ENCODE measurements at places on chromosomes 13 and 19. TPM values are rescaled to one million over a fixed set of nuclear protein-coding genes. Genes with fewer than 3 reads are reported as not detected.

DNA sequence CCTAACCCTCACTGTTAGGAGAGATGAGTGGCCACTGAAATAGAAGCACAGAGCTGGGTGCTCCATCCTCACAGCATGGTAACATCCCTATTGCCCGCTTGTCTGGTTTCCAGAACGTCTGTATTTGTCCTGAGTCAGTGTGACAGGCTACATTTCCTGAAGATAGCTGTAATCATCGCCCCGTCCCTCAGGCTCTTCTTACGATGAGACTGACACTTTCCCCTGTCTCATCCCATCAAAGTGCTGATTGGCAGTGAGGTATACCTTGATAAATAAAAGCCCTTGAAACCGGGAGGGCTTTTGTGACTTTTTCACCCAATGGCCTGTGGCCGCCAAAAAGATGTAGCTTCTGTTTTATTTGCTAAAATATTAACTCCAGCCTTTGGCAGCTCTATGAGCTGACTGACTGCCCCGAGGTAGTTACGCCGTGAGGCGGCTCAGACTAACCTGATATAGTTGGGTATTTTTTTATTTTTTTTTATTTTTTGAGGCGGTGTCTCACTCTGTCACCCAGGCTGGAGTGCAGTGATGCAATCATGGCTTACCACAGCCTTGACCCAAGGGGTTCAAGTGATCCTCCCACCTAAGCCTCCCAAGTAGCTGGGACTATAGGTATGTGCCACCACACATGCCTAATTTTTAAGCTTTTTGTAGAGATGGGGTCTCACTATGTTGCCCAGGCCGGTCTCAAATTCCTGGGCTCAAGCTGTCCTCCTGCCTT lies 5.7 kb upstream of the LRRC4B start:
- H3K4me3 ChIP-seq = no peak overlapping the region
- H3K27ac ChIP-seq = no peak overlapping the region
- no peak for DNase-seq
- no peaks in the 10 kb centered on the region for H3K27me3 ChIP-seq
- H3K4me1 ChIP-seq = no peaks in the 10 kb centered on the region
- no peaks in the 10 kb centered on the region for H3K36me3 ChIP-seq

DNA sequence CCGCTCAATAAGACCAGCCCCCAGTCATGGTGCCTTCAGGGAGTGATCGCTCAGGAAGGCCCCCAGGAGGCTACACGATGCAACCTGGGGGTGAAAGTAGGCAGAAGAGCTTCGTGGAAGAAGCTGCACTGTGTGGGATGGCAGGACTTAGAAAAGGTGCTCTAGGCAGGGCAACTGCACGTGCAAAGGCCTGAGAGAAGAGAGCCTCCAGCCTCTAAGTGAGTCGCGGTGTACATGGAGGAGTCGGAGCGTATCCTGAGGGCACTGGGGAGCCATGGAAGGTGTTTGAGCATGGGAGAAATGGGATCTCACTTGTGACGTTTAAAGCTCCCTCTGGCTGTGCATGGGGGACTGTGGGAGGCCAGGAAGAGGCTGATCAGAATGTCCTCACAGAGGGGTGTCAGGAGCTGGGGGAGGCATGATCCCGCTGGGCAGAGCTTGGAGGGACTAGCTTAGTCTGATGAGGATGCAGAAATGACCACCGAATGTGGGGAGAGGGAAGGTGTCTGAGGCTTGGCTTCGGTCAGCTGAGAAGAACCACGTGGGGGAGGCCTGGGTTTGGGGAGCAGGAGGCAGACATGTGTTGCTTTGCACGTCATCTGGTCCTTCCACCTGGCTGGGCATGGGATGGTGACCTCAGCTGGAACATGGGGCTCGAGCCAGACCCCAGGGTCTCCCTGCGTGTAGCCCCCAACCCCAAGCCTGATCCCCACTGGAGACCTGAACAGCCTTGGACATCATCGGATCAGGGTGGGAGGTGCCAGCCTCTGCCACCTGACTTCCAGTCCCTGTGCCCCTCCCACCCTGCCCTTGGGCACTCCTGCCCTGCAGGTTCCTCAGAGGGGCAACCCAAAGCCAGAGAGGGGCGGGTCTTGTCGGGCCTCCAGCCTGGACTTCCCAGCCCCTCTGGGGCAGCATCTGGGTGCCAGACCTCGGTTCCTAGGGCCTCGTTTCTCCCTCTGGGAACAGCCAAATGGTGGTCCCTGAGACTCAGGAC lies 1.1 kb downstream of the APC2 start:
- no peak overlapping the region for H3K4me3 ChIP-seq
- no peak for DNase-seq
- no peak overlapping the region for H3K27ac ChIP-seq
- peaks cover 67% of the 10 kb centered on the region for H3K27me3 ChIP-seq
- no peaks in the 10 kb centered on the region for H3K36me3 ChIP-seq

- peaks cover 4% of the 10 kb centered on the region for H3K4me1 ChIP-seq
- H3K4me3 ChIP-seq = peak overlapping the region; percentile 56
Observed at GRCh38 chr19:13841086-13841961, 35.6 kb upstream of the NANOS3 start.

- no peak for DNase-seq
- no peaks in the 10 kb centered on the region for H3K4me1 ChIP-seq
- H3K4me3 ChIP-seq = no peak overlapping the region
- no peaks in the 10 kb centered on the region for H3K36me3 ChIP-seq
- no peak overlapping the region for H3K27ac ChIP-seq
- no peaks in the 10 kb centered on the region for H3K27me3 ChIP-seq
Observed at GRCh38 chr13:112931028-112931934, 37.7 kb upstream of the MCF2L start.

DNA sequence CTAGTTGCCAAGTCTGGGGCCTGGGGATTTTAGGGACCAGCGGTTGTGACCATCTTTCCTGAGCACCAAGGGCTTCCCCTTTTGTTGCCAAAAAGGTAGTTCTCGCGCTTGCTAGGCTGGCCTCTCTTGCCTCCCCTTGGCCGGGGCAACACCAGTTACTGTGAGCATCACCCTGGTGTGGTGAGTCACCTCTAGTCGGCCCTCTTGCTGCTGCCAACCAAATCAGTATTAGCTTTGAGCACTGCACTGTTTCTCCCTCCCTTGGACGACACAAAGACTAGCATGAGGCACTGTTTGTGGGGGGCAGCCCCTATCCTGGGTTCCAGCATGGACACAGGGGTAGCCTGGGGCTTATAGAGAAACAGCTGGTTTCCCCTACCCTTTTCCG lies 6.9 kb downstream of the SYDE1 start:
- no peaks in the 10 kb centered on the region for H3K36me3 ChIP-seq
- no peaks in the 10 kb centered on the region for H3K4me1 ChIP-seq
- peak overlapping the region; percentile 31 for H3K27ac ChIP-seq
- no peak overlapping the region for H3K4me3 ChIP-seq

- H3K27ac ChIP-seq = no peak overlapping the region
- H3K36me3 ChIP-seq = no peaks in the 10 kb centered on the region
- no peak for DNase-seq
- H3K4me1 ChIP-seq = no peaks in the 10 kb centered on the region
- H3K4me3 ChIP-seq = no peak overlapping the region
- H3K27me3 ChIP-seq = no peaks in the 10 kb centered on the region
Observed at GRCh38 chr13:22325761-22326160, 654.9 kb downstream of the FGF9 start.

- no peaks in the 10 kb centered on the region for H3K27me3 ChIP-seq
- no peak overlapping the region for H3K27ac ChIP-seq
- no peak overlapping the region for H3K4me3 ChIP-seq
- no peaks in the 10 kb centered on the region for H3K36me3 ChIP-seq
Observed at GRCh38 chr19:5533257-5533656, 34.5 kb downstream of the TINCR start.

GRCh38 chr13:66322193-66322740 lies 907.9 kb downstream of the PCDH9 start:
- no peak overlapping the region for H3K27ac ChIP-seq
- DNase-seq = no peak
- H3K36me3 ChIP-seq = no peaks in the 10 kb centered on the region
- H3K4me1 ChIP-seq = no peaks in the 10 kb centered on the region

The OR7A5 gene
- total RNA-seq = not detected

The ZNF730 gene
- total RNA-seq = 15.6 TPM

The FFAR2 gene
- total RNA-seq = not detected

The SIGLEC14 gene
- total RNA-seq = 1.0 TPM

The PEPD gene
- total RNA-seq = 26.1 TPM
